ENCODE measurements at places on chromosomes 6 and 20.

- no peak for DNase-seq
These were observed 13.6 kb upstream of the CALHM6 start for GRCh38 chr6:116447496-116448011.

GRCh38 chr20:61923371-61924166, 142.1 kb downstream of the TAF4 start:
- no peak for DNase-seq

- no peak for DNase-seq
These were observed 395.7 kb downstream of the ZFAND3 start for GRCh38 chr6:38215225-38215624.

DNA sequence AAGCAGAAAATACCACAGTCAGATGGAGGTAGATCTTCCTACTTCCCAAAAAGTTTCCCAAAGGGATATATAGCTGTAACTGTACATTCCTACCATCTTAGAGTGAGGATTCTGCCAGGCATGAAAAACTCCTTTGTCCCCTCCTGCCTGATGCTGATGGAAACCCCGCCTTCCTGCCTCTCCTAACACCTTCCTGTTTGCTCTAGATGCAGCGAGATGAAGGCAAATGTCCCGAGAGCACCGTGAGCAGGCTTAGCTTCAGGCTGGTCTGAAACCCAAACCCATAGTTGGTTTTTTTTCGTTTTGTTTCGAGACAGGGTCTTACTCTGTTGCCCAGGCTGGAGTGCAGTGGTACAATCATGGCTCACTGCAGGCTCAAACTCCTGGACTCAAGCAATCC, 55.6 kb downstream of the MYB start:
- DNase-seq = no peak

GRCh38 chr20:33419140-33419974, 18.0 kb upstream of the CDK5RAP1 start:
- no peak for DNase-seq

GRCh38 chr20:24458436-24458835, 11.0 kb upstream of the SYNDIG1 start:
- DNase-seq = no peak

DNA sequence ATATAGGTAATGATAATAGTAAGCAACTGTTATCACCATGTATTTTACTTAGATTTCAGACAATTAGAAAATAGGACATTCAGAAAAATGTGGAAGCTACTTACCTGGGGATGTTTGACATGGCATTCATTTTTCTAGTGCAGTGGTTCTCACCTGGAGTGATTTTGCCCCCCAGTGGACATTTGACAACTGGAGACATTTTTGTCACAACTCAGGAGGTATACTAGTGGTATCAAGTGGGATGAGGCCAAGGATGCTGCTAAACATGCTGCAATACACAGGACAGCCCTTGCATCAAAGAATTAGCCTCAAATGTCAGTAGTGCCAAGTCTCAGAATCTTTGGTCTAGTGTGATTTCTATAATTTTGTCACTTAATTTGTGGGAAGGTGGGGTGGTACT, 36.1 kb downstream of the NUS1 start:
- no peak for DNase-seq

DNA sequence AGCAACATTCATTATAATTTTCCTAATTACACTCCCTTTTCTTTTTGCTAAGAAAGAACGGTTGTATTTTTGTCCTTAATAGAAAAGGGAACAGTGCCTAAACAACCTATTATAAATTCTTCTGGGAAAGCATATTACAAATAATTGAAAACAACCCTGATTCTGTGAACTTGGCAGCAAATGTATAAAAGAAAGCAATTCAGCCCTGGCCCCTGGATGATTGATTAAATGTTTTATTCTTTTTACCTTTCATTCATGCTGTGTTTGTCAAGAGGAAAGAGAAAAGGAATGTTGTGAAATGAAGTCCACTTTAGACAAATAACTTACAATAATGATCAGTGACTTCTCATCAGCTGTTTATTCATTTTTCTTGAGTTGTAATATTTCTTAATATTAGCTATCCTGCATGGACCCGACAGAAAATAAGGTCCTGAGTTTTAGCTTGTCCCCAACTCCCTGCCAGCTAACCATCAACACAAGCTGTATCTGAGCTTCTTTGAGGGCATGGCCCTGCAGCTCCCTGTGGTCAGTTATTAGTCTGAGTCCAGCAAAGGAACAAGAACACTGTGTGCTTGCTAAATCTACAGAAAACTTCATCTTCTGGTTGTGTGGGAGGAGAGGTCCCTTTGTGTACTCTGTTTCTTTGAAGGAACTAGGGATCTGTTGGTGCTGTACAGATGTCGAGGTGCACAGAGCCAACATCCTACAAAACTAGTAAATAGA, 248.2 kb downstream of the LAMA2 start:
- no peak for DNase-seq

GRCh38 chr20:48270885-48271284, 485.6 kb upstream of the SULF2 start:
- no peak for DNase-seq

GRCh38 chr6:89775150-89775549, 44.4 kb downstream of the MDN1 start:
- no peak for DNase-seq

- no peak for DNase-seq
These were observed 4.8 kb downstream of the SOX18 start for GRCh38 chr20:64044484-64045247.

DNA sequence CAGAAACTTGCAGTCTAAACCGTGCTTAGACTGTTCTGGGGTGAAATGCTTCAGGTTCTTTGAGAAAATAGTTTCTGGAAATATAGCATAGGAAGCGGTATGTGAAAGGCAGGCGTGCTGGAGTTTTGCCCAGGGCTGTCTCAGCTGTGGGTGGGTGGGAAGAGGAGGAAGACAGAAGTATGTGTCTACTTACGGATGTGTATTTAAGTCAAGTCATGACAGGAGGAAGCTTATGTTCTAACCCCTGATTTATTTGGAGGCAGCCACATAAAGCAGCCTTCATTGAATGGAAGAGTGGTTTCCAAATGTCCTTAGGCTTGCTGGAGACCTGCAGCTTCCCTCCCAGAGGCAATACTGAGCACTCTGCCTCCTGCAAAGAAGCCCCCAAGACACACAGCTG, 345.8 kb upstream of the PRND start:
- no peak for DNase-seq

DNA sequence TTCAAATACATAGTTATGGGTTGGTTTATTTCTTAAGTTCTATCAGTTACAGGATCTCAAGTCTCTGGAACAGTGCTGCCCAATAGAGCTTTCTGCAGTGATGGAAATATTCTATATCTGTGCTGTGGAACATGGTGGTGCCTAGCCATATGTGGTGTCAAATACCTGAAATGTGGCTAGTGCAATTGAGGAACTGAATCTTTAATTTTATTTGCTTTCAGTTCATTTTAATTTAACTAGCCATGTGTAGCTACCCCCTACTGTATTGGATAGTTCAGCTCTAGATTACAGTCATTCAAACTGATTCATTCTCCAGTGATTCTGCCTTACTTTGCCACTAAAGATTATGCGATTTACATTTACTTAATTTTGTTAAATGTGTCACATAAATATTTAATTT, 503.2 kb downstream of the CDKAL1 start:
- no peak for DNase-seq

GRCh38 chr20:4411744-4412143, 310.0 kb upstream of the PRND start:
- DNase-seq = no peak
